ENCODE measurements at places on chromosomes 3 and 15.

GRCh38 chr15:80727196-80727595 lies 32.1 kb downstream of the ABHD17C start:
- no peak for DNase-seq

- DNase-seq: no peak
Measured at GRCh38 chr15:94031072-94031471, 200.3 kb upstream of the MCTP2 start.

GRCh38 chr3:154979331-154979730 lies 100.8 kb upstream of the MME start:
- no peak for DNase-seq

GRCh38 chr3:15064299-15064834 lies 748 bp downstream of the MRPS25 start:
- DNase-seq: no peak

DNA sequence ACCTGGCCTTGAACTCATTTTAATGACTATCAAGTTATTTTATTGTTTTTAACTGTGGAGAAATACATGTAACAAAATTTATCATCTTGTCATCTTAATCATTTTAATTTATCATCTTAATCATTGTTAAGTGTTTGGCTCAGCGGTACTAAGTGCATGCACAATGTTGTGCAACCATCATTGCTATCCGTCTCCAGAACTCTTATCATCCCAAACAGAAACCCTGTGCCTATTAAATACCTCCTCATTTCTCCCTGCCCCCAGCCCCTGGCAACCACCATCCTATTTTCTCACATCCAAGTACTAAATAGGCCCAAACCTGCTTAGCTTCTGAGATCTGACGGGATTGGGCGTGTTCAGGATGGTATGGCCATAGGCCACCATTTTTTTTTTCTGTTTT lies 51.5 kb upstream of the UBP1 start:
- DNase-seq: no peak

DNA sequence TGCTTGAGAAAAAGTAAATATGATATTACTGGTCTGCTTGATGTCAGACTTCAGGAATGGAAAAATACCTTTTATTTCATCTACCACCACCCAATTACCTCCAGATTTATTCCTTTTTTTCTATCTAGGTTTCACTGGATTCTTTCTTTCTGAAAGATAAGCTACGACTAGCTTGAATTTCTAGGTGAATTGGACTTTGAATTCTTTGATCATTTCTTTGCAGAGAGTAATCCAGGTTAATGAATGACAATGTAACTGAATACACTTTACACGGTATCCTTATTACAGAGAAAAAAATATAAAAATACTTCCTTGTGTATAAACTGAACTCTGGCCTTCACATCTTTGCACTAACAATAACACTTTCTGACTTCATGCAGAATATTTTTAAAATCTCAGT lies 59.5 kb upstream of the TRPC1 start:
- DNase-seq: no peak

DNA sequence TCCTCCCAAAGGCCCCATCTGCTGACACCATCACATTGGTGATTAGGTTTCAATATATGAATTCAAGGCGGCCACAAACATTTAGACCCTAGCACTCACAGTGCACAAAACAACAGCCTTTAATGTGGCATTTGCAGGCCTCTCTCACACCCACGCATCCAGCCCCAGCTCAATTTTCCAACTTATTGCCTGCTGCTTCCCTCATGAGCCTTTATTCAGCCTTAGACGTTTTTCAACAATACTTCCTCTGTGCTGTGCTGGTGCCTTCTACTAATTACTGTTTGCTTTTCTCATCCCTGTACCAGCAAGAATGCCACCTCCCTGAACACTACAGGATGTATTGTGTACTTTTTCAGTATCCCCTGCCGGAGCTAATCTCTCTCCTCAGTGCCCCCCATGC lies 334.6 kb downstream of the GABRB3 start:
- no peak for DNase-seq

DNA sequence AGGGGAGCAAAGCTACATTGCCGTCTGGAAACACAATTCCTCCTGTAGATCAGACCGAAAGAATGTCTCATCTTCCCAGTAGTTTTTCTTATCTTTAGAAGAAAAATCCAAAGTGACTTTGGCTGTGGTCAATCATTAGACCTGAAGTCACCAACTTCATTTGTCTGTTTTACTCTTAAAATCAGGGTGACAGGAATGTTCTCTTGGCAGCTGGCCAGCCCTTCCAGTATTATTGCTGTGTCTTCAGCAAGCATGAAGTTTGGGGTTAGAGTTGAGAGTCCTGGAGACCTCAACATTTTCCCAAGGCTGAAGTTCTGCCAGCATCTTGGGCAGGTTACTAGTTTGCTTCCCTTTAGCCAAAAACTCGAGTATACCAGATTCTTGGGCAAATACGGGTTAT lies 32.5 kb downstream of the RSL24D1 start:
- no peak for DNase-seq

DNA sequence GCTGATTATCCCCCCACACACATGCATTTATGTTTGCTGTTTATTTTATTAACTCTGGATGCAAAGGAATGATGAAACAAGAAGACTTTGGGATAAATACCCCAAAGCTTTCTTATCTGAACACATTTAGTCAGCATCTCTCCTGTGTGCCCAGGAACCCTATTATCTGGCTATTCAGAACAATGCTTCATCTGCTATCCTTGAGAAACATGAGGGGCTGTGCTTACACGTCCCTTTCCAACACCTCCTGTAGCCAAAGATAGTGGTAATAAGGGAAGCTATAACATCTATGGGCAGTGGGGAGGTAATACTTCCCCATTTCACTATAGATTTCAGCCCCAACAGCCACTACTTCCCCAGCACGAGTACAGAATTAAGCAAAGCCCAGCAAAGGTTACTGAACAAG lies 94.7 kb downstream of the SSR3 start:
- DNase-seq: no peak

DNA sequence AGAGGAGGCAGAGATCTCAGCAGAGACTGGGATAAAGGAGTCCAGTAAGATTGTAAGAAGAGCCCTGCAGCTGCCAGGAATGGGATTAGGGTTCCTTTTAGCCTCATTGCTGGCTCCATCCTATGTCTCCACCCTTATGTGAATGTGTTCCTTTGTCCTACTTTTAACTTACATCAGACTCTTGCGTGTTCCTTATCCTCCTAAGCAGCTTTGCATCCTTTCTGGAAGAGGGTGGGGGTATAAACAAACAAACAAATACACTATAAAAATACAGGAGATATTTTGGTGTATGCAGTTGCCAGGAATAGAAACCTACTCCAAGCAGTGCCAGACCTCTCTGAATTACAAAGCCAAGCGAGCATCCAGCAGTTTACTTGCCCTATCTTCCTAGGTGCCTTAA lies 194.7 kb downstream of the ADAMTS9 start:
- DNase-seq: no peak

DNA sequence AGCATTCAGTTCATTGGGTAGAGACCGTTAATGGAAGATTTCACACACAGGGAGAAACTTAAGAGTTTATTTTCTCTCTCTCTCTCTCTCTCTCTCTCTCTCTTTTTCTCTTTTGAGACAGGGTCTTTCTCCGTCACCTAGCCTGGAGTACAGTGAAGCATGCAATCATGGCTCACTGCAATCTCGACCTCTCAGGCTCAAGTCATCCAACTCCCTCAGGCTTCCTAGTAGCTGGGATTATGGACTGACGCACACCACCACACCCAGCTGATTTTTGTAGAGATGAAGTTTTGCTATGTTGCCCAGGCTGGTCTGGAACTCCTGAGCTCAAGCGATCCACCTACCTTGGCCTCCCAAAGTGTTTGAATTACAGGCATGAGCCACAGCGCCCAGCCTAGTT lies 1.6 kb downstream of the WDR72 start:
- no peak for DNase-seq

GRCh38 chr3:140449413-140450256 lies 228.2 kb upstream of the TRIM42 start:
- no peak for DNase-seq

DNA sequence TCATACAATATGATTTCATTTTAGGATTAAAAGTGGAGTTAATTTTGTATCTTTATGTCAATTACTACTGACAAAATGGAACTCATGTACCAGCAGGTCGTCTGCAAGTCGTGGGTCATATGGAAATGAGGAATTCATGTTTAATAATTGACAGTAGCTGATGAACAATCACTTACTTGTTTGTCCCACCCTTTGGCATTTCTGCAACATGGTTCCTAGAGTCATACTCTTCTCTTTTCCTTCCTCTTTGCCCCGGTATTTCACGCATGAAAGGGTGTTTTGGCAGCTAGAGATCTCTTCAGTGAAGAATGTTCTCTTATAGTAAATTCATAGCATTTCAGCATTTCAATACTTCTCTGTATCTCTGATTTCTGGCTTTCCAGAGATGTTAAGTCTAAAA lies 133.3 kb upstream of the SLC24A5 start:
- no peak for DNase-seq

DNA sequence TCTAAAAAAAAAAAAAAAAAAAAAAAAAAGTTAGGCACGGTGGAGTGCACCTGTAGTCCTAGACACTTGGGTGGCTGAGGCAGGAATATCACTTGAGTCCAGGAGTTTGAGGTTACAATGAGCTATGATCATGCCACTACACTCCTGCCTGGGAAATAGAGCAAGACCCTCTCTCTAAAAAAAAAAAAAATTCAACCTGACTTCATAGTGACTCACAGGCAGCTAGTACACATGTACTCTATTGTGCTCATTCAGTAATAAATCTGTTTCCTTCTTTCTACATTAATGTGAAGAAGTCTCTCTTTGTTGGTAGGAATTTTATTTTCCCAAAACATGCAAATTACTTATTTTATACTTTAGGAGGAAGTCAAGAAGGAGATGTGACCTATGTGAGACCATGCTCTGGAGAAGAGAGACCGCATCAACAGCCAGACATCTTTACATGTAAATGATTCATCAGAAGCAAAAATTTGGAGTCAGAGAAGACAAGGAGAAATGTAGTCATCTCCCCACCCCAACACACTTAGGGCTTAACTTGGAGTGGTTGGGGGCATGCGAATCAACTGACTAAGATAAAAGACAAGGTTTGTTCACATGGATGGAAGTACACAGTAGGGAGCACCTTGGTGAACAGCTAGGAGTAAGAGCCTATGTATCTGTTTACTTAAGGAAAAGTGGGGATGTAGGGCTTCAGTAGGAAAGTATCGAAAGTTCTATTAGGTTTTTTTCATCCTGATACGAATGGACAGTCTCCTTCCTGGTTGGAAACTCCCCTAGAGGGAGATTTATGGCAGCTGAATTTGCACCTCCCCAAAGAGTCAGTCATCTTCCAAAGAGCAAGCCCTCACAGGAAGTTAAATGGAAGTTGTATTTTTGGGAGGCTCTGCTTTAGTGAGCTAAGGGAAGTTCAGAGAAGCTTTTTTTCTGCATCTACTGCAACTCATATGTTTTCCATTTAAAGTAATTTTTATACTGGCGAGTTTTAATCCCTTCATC lies 23.0 kb upstream of the NMD3 start:
- DNase-seq: no peak

- DNase-seq: no peak
Measured at GRCh38 chr15:101056366-101057334, 137.5 kb downstream of the LRRK1 start.

- no peak for DNase-seq
Measured at GRCh38 chr3:15782429-15782828, 15.3 kb downstream of the ANKRD28 start.
